ENCODE measurements at places on chromosomes 11 and 22.
A peak's percentile ranks its signal among the peaks of the same experiment; 100 is the strongest.

DNA sequence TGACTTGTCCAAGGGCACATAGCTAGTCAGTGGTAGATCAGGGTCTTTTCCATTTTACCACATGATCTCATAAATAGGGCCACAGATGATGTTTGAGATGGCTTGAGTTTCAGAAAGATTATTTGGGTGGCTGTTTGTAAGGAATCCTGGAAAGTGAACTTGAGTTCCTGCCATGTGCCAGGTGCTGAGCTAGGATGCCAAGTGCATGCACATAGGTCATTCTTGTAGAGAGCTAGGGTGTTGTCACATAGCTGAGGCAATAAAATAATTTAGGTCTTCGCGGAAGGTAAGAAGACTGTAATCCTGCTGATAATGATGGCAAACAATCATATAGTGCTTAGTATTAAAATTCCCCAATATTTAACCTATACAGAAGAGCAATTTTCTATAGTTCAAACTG is 1162.6 kb upstream of the TENM4 start:
- no peak for DNase-seq

DNA sequence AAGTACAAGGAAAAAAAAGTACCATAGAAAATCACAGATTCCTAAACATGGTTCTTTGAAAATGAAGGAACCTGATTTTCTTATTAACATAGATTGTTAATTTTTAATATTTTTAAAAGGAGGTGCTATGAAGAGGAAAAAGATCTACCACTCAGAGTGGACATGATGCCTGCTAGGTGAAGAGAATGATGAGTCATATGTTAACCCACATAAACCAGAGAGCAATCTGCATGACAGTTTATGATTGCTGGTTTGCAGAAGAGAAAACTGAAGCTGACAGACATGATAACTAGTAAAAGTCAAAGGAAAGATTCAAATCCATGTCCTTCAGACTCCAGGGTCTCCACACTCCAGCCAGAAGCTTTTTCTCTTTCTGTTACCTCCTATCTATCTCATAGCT is 1231.7 kb downstream of the LRRC4C start:
- DNase-seq: no peak

- DNase-seq: no peak
Measured at GRCh38 chr11:71505001-71505400, 22.1 kb upstream of the KRTAP5-7 start.

DNA sequence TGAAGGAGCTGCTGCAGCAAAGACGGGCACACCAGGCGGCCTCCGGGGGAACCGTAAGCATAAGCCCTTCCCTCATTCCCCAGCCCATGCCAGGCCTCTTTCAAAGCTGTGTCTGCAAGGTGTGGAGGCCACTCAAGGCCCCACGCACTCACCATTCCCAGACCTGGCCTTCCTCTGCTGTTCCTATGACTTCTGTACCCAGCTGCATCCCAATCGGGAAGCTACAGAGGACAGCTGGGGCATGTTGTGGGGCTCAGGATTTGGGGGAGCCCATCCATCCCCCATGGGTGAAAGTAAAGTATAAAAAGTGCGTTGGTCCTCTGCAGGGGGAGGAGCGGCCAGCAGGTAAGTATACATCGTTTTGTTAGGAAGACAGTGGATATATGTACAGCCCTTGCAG is 2.2 kb downstream of the POU2AF3 start:
- no peak for DNase-seq

- DNase-seq: no peak
Measured at GRCh38 chr11:119650251-119650650, 78.7 kb downstream of the NECTIN1 start.

DNA sequence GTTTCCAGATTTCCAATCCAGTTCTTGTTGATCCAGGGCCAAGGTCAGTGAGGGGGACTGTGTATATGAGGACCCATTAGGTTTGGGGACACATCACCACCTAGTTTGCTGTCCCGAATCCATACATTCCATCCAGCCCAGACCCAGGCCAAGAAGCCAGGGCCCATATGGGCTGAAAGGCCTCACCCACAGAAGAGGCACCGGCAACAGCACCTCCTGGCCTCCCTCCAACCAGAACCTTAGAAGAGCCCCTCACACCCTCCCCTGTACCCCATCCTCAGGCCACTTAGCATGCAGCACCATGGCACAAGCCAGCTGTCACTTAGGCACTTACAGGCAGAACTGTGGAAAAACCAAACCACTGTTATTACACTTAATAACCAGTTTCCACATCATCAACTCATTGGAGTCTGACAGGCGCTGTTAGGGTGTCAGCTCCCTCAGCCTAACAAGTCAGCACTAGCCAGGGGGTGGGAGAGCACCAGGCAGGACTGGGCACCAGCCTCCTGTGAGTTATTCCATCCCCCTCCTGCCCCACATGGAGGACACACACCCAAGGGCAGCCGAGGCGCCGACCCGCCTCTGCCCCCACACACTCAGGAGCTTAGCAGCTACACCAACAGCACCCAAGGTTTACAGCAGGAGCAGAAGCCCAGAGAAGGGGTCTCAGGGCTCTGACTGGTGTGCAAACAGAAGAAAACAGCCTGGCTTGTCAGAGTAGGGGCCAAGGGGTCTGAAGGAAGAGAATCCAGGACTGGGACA is 132.0 kb downstream of the BUD13 start:
- no peak for DNase-seq

DNA sequence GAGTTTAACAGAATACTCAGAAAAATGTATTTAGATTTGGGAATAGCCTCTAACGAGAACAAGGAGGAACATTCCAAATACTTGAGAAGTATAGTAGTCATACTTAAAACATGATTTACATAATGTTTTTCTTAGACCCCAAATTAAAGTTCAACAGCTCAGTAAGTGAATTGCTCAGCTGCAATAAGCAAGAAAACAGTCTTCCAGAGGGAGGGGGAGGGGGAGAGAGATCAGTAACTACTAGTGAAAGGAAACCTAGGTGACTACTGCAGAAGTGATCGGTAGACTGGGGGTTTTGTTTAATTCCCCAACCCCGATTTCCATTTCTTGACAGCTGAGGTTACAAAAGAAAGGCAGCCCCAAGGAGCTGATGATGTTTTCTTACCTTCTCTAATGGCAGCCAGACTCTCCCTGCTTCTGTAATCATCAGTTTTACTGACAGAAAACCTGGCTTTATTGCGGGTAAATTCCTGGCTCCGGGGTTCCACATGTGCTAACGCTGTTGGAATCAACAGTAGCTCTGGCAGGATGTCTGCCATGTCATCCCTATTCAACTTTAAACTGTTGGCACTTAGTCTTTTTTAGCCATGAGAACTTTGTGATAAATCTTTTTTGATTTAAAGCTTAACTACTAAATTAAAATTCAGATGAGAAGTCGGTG is 82.4 kb upstream of the BIRC3 start:
- DNase-seq: no peak

DNA sequence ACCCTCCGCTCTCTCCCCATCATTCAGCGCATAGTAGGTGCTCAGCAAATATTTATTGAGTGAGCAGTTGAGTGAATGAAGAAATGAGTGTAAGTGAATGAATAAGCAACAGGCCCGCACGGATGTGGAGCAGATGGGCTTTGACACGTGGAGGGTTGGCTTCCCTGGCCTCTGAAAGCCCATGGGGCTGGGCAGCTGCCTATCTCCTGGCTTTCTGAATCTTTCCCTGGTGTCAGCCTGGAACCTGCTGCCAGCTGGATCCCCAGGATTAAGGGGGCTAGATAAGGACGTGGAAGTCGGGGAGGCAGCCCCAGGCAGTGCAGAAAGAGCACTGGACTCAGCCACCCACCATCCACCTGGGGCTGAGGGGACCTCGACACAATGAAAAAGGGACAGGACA is 12.6 kb downstream of the IL2RB start:
- DNase-seq: no peak

- DNase-seq: peak; percentile 54
Measured at GRCh38 chr22:32811788-32812545, 10.5 kb downstream of the TIMP3 start.

GRCh38 chr11:92406472-92406871 is 181.9 kb downstream of the FAT3 start:
- no peak for DNase-seq

- no peak for DNase-seq
Measured at GRCh38 chr11:69654660-69655478, 13.9 kb downstream of the CCND1 start.

GRCh38 chr22:33372875-33373274 is 314.7 kb upstream of the SYN3 start:
- no peak for DNase-seq

DNA sequence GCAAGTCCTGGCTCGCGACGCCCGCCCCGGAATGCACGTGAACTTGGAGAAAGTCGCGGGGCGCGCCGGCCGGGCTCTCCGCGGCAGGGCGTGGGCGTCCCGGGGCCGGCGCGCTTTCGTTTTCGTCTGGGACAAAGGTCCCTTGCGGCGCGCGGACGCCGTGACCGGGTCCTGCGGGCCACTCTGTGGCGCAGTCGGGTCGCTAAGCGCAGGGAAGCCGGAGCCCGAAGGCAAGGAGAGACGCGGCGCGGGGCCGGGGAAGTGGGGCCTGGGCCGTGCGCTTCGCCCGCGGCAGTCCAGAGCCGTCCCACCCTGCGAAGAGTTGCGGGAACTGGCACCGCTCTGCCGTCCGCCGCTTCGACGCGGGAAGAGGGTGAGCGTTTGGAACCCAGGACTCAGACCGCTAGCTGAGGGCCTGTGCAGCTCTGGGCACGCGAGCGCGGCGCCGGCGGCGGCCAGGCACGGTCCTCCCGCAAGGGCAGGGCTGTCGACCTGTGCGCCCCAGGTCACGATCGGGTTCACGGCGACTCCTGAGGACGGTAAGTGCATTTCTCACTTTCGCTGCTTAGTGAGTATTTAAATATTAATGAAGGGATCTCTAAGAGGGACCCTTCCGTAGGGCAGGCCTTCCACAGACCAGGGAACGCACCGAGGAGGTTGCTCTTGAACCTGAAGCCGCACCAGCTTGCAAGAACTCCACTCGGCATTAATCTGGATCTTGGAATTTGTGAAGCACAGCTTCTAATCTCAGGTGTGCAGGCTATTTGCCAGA is 78.0 kb upstream of the PPARA start:
- DNase-seq: peak; percentile 70

- no peak for DNase-seq
Measured at GRCh38 chr11:35536470-35536869, 11.1 kb upstream of the PAMR1 start.

- DNase-seq: no peak
Measured at GRCh38 chr11:1633864-1634263, 4.3 kb downstream of the KRTAP5-5 start.

GRCh38 chr11:126355324-126355925 is at the start of gene ST3GAL4:
Gene ST3GAL4 (plus strand): TSS chr11:126355686. CDS start chr11:126406156, 50,470 bp downstream.
- peak; percentile 55 for DNase-seq

- DNase-seq: no peak
Measured at GRCh38 chr11:67666303-67666645, 8.1 kb downstream of the ALDH3B2 start.

DNA sequence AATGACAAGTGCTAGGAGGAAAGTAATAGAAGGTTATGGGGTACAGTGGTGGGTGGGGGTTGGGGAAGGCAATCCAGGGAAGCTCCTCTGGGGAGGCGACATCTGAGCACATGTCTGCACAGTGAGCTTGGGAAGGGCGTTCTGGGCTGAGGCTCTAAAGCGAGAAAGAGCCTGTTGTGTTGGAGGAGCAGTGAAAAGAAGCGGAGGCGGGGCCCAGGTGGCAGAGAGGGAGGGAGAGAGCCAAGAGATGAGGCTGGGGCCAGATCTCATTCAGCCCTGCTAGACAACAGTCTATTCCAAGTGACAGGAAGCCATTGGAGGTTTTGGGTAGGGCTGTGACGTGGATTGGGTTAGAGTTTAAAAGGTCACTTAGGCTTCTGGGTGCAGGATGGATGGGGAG is 55.3 kb upstream of the PARVG start:
- no peak for DNase-seq

DNA sequence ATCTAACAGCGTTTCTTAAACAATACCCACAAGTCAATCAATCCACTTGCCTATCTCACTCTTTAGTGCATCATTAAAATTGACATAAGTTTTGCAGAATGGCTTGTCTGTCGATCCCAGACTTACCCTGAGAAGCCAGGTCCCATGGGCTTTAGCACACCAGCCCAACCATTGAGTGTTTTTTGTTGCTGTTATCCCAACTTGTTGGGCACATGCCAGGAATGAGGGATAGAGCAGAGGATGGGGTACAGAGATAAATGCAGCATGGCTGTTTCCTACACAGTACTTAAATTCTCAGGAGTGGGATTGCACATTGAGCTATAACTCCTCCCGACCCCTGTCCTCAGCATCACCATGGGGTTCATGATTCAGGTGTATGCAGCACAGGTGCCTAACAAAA is 64.2 kb upstream of the RASSF10 start:
- no peak for DNase-seq

DNA sequence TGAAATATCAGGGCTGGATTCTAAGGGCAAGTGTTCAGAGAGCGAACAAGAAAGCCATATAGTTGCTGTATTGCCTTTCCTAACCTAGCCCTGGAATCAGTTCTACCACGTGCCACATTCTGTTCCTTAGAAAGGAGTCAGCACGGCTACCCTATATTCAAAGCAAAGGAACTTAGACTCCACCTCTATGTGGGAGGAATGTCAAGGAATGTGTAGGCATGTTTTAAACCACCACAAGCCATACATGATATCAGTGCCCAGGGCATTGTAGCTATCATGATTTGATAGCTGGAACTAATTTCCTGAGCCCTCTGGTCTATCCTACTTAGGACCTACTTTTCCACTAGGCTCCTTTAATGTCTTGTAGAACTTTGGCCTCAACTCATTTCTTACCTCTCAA is 2.5 kb upstream of the EIF4ENIF1 start:
- DNase-seq: no peak

DNA sequence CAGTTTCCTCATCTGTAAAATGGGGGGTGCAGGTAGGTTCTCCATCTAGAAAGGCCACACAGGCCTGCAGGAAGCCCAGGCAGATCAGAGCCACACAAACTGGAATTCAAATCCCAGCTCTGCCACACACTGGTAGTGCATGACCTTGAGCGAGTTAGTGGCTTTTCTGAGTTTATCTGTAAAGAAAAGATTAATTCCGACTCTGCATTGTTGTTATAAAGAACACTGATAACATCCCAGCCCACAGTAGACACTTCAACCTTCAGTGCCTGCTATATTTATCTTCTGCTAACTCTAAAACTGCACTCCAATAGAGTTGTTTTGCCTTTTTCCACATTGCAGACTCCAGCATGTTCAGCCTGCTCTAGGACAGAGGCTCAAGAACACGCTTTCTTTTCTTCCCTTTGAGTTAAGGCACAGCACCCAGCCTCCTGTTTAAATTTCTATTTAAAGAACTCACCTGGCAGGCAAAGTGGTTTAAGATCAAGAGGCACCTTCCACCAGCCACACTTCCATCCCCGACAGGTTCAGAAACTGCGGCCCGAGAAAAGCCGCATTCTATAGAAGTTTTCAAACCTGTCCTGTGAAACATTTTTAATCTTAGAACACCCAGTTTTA is 133.9 kb downstream of the PLEKHA7 start:
- peak; percentile 17 for DNase-seq

- DNase-seq: no peak
Measured at GRCh38 chr22:39254789-39255298, 10.1 kb upstream of the PDGFB start.

Measured in hematopoietic multipotent progenitor cell treated with erythropoietin and hydrocortisone succinate and interleukin-3 and kit ligand, for 8 days (in vitro differentiated cells).